GM23248 (cell line): ENCODE measurements at places on chromosomes 2 and 18.

- no peak for DNase-seq
Observed at GRCh38 chr2:26399771-26400376, 1.8 kb upstream of the DRC1 start.

- peak; percentile 57 for DNase-seq
Observed at GRCh38 chr18:8283891-8284585, 325.2 kb upstream of the RAB12 start.

DNA sequence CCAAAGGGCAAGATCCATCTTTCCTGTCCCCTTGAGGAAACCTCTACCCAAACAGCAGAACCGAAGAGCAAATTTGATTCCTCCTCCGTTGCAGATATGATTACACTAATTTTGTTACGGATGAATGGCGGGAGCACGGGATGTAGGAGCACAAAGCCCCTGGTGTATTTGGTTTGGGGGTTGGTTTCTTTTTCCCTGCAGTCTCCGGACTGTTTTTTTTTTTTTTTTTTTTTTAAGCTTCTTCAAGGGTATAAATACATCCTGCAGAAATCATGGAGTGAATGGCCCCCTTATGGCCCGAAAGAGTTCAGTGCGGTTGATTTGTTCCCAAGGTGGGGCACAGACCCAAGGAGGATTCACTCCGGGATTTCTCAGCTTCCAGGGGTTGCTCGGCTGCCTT, 135.3 kb upstream of the SH3BP4 start:
- DNase-seq, result no peak

DNA sequence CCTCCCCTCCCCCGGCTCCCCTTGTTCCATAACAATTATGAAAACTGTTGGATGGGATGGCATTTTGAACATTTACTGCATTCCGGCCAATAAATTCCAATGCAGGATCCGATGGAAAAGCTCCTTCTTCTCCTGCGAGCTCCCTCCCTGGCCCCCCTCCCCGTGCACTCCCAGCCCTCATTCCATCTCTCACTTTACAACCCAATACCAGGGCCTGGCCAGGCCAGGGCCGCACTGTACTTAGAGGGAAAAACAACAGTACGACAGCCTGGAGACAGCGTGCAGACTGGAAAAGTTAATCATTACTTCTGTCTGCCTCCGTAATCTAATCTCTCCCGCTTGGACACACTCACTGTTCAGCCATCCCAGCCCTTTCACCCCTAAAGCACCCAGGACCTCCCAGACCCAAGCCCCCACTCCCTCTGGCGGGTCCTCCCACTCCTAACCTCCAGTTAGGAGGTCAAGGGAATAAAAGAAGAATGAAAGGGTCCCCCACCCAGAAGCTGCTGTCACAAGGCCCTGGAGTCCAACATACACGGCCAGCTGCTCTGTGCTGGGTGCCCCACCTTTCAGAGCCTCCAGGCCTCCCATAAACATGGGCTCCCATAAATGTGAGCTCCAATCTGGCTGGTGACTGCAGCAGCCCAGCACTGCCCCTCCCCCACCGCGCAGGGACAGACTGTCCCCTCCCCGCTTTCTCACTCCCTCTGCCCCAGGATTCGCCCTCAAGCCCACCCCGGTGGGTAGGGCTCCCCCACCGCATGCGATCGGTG, 20.6 kb downstream of the SMAD7 start:
- DNase-seq, result peak; percentile 82
